Natural killer cell treated with Interleukin-12 subunit alpha and Interleukin-12 subunit beta and Interleukin-15 and Interleukin-18, amount 100 ng/mL, for 72 hours (primary cell): ENCODE measurements at places on chromosomes 12 and 14. TPM values are rescaled to one million over a fixed set of nuclear protein-coding genes. Genes with fewer than 3 reads are reported as not detected.

DNA sequence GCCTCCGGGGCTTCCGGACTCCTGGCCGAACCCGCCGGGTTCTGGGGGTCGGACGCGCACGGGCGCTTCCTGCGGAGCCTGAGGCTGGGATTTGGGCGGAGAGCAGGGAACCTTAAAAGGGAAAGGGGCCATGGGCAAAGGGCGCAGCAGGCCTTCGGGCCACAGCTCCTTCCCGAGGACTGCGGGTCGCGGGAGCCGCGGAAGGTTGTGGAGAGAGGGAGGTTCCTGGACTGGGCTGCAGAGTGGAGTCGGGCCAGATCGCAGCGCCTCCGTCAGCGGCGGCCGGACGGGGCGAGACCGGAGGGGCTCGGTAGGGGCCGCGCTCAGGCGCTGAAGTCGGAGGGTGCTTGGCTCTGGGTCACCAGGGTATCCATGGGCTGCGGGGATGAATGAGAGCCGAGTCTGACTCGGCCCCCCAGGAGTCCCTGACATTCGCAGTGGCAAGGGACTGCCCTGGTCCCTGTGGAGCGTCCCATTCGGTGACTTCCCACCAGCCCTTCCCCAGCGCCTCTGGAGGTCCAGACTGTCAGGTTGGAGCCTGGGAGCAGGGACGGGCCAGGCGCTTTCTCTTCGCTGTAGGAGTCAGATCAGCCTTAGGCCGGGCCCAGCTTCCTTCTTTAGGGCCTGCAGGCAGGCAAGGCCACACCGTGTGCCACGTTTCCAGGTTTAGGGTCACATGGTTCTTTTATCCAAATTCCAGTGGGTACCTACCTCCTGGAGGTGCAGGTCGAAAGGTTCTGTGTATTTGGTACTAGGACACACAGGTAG, 938 bp upstream of the SLC25A29 start:
- DNase-seq, result no peak

GRCh38 chr12:71972441-71973074, 33.9 kb downstream of the TPH2 start:
- DNase-seq, result no peak

DNA sequence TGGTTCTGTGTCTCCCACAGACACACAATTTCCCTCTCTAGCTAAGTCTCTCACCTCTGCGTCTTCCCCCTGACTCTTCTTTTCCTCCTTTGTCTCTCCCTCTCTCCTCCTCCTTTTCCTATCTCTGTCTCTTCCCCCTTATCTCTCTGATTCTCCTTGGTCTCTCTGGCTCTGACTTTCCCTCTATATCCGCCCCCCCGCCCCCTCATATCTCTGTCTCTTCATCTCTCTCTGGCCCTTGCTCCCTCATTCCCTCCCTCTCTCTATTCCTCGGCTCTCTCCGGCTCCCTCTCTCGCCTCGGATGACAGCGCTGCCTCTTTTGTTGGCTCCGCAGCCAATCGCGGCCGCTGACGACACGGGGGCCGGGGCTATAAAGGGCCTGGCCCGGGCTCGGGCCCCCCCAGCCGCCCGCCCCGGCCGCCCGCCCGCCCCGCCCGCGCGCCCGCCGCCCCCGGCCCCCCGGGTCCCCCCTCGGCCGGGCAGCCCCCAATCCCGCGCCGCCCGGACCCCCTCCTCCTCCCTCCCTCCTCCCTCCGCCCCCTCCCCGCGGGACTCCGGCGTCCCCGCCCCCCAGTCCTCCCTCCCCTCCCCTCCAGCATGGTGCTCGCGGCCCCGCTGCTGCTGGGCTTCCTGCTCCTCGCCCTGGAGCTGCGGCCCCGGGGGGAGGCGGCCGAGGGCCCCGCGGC, at the start of gene GDF11:
TSS of gene GDF11 (plus strand) at position 404 of the 687 bp plus-strand sequence. CDS start at position 599, 195 bp downstream.
- DNase-seq, result peak; percentile 77

GRCh38 chr14:62655166-62655565, 390.1 kb downstream of the KCNH5 start:
- DNase-seq, result no peak

The WNT1 gene
- total RNA-seq, result not detected

The TCL1A gene
- 0.61 TPM for total RNA-seq
